G401 (cell line): ENCODE measurements at places on chromosomes 16 and 17. TPM values are rescaled to one million over a fixed set of nuclear protein-coding genes. Genes with fewer than 3 reads are reported as not detected.

DNA sequence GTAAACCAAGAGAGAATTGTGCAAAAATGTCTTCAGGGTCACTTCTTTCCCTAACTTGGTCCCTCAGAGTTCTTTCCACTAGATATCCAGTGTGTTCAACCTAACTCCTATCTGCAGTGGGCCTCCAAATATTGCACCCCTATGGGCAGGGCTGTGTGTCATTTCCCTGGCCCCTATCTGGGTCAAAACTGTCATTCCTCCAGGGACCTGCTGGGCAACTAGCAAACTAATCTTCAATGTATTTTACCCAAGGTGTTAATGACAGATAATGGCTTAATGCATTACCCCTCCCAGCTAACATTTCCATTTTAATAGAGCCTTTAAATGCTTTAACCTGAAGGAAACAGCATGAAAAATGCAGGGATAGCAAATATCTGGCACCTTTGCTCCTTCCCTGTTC is 25.8 kb upstream of the SKAP1 start:
- no peak for DNase-seq

GRCh38 chr16:58692450-58692849 is 7.9 kb upstream of the SLC38A7 start:
- no peak for DNase-seq

- DNase-seq = no peak
Observed at GRCh38 chr17:64504769-64505339, 1.2 kb downstream of the DDX5 start.

GRCh38 chr16:69711115-69711740 is 15.1 kb downstream of the NQO1 start:
- no peak for DNase-seq

DNA sequence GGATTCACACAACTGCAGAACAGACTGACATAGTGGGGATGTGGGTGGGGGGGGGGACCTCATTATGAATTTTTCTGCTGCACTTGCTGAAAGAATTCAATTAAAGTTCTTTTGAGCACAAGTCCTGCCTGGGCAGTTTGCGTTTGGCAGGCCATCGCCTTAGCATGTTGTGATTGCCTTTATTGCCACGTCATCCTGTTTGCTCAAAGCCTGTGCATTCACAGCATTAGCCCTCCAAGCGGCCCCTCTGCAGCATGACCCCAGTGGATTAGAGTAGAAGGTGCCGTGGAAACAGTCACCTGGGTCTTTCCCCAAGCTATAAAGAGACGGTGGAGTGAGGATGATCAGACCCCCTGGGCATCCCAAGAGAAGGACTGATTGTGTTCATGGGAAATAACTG is 17.2 kb downstream of the MSI2 start:
- DNase-seq = no peak

GRCh38 chr16:4847774-4848587 is 700 bp downstream of the UBN1 start:
- DNase-seq = peak; percentile 29

DNA sequence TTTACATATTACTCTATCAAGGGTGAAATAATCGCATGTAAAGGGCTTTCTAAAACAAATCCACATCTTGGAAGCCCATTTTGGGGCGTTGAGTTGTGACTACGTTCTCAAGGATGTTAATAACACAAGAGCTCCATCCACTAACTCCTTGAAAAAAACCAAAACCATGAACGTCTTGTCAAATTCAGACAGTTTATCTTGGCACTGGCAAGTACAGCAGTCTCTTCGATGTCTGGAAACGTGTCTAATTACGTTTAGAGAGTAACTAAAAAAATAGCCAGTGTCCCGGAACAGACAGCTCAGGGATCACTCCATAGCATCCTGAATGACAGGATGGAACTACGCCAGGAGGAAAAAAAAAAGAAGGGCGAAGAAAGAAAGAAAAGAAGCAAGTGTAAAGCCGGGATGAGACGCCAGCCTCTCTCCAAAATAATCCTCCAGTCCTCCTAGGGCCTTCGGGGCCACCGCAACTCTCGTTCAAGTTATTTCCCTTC is 954 bp downstream of the MYO1D start:
- peak; percentile 27 for DNase-seq

DNA sequence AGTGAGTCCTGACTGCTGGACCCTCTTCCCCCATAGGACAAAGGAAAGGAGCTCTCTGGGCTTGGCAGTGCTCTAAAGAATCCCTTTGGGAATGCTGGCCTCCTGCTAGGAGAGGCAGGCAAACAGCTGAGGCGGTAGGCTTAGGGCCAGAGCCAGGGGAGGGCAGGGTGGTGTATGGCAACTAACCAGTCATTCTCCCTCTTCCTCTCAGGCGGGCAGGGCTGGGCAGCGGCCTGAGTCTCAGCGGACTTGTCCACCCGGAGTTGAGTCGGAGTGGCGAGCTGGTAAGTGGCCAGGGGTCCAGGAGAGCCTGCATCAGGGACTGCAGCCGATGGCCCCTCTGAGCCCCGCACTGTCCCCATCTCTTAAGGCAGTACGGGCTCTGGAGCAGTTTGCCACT is 4.4 kb downstream of the ACADVL start:
- DNase-seq = no peak

DNA sequence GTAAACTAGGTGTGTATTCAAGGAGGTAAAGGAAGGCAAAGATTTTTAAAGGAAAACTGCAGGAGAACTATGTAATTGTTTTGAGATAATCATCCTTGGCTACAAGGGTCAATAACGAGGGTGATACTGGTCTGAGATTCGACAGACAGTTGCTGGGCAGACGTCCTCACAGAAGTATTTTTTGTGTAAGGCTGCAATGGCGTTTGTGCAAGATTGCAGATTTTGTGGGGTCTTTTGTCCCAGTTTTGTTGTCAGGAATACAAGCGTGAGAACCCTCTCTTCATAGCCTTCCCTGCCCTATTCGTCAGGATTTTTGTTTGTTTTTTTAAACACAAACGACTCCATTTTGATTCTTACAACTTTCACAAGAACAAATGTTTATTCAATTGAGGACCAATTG is 57.5 kb downstream of the GPR139 start:
- no peak for DNase-seq

GRCh38 chr17:39794249-39794970 is 56.7 kb downstream of the GRB7 start:
- DNase-seq = no peak

DNA sequence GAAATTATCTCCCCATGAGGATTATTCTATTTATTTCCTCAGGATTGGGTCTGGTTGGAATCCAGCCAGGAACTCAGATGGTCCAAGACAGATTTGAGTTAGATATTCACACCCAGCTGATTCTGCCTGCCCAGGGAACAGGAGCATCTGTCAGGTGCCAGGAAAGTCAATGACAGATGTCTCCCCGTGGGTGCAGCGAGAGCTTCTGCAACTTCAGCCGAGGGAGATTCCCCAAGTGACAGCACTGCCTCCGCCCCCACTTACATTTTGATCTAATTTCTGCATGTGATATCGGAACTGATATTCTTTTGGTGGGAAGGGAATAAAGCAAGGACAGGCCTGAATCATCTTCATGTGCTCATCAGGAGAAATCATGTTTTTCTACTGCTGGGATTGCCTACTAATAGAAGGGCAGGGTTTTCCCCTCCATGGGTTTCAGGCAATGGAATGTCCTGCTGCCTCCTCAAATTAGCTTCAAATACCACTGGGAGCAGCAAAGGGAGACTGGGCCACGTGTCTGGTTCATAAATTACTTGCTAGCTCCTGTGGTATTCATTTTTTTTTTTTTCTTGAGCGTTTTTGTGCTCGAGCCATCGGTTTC is 15.7 kb upstream of the DHX8 start:
- peak; percentile 63 for DNase-seq

- no peak for DNase-seq
Observed at GRCh38 chr17:74732042-74732867, 4.8 kb upstream of the RAB37 start.

DNA sequence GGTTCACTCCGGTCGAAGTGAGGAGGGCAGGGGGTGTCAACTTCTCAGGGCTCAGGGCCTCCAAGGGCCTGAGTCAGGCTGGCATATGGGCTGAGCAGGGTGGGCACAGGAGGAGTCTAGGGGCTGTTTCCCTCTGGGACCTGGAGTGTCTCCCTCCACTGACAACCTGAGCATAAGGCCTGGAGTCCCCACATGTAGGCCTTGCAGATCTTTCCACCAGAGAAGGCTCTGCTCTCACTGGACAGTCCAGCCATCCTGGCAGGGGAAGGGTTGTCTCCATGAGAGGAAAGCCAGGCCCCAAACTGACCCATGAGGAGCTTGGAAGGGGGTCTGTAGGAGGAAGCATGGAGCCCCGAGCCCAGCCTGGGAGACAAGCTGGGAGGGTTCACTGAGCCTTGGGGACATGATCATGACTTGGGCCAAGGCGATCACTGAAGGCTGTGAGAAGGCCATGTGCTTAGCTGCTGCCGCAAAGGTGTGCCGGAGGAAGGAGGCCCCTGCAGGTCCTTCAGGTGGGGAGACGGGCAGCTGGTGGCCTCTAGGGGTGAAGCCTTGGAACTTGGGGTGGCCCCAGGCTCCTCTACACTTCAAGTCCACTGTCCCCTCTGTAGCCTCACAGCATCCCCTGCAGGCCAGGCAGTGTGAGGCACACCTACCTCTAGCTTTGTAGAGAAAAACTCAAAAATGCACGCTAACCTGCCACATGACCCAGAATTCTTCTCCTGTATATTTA is 9.9 kb downstream of the CMTM2 start:
- peak; percentile 29 for DNase-seq

DNA sequence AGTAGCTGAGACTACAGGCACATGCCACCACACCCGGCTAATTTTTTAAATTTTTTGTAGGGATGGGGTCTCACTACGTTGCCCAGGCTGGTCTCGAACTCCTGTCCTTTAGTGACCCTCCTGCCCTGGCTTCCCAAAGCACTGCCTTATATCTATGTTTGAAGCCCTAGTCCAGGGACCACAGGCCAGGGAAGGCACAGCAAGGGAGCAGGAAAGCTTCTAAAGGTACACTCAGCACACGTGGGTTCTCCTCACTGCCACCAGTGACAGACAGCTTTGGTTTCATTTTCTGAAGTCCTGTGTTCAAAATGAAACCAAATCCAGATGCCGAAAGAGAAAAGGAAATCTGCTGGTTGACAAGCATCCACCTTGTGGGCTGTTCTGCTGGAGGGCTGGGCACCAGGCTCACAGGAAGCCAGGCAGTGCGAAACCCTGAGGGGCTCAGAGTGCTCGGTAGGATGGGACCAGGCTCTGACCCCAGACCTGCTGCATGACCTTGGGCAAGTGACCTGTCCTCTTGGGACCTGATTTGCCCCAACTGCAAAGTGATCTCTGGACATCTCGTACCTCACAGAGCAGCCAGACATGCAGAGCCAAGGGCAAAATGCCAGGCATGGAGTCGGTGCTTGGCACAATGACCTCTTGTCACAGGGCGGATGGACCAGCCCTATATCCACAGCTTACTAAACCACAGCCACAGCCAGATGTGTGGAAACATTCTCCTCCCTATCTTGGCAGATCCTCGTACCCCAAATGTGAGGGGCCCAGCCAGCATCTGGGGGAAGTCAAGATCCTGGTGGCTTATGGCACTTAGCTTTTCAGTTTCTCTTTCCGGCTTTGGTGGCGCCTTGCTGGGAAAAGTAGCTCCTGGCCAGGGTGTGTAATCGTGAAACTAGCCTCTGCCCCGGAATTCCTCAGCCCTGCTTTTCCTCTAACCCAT is 2.8 kb upstream of the SOCS1 start:
- peak; percentile 46 for DNase-seq

DNA sequence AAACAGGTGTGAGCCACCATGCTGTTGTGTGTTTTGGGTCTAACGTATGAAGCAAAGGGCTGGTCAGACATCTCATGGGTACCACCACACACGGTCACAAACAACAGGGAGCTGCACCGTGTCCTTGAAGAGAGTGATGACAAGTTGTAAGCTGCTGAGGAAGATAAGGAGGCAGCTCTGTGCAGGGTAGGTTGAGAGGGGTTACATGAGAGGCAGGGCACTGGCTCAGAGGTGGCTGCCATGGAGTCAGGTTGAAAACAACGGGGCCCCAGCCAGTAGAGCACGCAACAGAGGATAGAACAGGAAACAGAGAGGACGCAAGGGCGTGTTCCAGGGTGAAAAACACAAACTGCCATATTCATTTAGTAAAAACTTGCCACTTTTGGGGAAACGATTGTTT is 52.2 kb downstream of the TRARG1 start:
- no peak for DNase-seq

DNA sequence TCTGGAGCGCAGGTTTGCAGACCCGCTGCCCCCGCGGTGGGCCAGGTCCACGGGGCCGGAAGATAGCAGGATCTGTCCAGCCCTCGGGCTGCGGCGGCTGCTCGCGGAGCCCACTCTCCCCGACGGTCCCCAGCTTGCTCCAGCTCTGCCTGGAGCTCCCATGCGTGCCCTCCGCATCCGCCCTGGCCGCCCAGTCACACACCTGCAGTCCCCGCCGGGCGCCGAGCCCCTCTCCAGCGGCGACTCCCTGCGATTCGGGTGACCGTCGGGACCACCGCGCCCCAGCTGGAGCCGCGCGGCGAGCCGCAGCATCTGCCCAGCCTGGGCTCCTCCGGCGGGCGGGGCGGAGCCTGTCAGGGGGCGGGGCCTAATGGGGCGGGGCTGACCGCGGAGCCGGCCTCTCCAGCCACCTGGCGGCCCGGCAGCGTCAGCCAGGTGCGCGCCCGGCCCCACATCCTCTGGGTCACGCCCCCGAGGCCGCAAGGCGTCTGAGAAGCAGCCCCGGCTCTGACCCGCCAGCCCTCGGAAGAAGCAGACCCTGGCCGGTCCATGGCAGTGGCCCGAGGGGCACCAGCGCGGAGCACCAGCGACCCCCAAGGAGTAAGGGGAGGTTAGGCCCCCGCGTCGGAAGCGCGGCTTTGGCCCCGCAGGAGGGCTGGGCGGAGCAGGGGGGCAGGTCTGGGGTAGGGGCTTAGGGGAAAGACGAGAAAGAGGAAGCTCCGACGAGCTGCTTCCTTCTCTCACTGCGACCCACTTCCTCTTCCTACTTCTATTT is at the start of gene PIK3R5:
PIK3R5 (minus strand) TSS at position 314 of the 775 bp plus-strand sequence. CDS start 54,213 bp downstream, outside the sequence.
- DNase-seq = no peak

GRCh38 chr17:75241996-75242460 is 19.4 kb downstream of the GGA3 start:
- no peak for DNase-seq

- DNase-seq = no peak
Observed at GRCh38 chr17:41486809-41487530, 2.7 kb downstream of the KRT36 start.

DDX52 gene
- total RNA-seq = 23.0 and 43.7 TPM in 2 replicates

HASPIN gene
- total RNA-seq = 11.7 and 20.9 TPM in 2 replicates

NLRC3 gene
- total RNA-seq = 0.12 TPM in 1 of 2 replicates, not detected in the other

ARL5C gene
- total RNA-seq = not detected in 2 replicates

DCXR gene
- 131 and 135 TPM in 2 replicates for total RNA-seq

SPG7 gene
- total RNA-seq = 117 and 125 TPM in 2 replicates

DRC3 gene
- total RNA-seq = 0.31 and 1.0 TPM in 2 replicates
